ENCODE measurements at places on chromosomes 13 and 19.

- DNase-seq = no peak
Observed at GRCh38 chr13:25632166-25632888, 260.6 kb downstream of the ATP8A2 start.

- DNase-seq = no peak
Observed at GRCh38 chr19:15456871-15457700, 7.3 kb downstream of the RASAL3 start.

- DNase-seq = no peak
Observed at GRCh38 chr19:35330475-35330874, 1.5 kb downstream of the CD22 start.

- DNase-seq = no peak
Observed at GRCh38 chr19:7346488-7346971, 2.2 kb upstream of the ARHGEF18 start.

GRCh38 chr19:7522923-7523667 lies 671 bp downstream of the MCOLN1 start:
- DNase-seq = no peak

GRCh38 chr13:111017755-111018459 lies 97.2 kb upstream of the ARHGEF7 start:
- DNase-seq = no peak

DNA sequence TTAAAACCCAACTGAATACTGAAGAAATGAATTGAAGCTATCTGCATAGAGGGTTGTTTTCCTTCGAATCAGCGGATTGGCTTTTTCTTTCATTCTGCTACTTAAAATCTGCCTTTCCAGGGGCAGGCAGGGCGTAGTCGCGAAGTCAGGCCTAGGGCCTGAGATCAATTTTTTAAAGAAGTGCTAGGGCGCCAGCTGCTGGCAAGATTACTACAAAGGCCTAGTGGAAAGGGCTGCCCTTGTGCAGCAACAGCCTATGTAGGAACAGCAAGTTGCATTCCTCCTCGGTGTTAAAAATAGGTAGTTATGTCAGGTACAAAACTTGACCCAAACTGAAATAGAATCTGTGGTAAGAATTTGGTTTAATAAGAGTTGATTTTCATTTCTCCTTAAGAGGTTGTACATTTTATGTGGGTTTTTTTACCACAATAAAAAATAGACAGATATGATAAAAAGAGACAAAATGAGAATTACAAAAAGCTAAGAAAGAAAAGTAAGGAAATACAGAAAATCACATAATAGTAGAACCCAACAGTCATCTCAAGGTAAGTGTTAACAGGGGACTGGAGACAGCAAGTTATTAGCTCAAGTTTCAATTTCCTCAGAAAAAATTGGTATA lies 9.5 kb upstream of the URAD start:
- peak; percentile 45 for DNase-seq

DNA sequence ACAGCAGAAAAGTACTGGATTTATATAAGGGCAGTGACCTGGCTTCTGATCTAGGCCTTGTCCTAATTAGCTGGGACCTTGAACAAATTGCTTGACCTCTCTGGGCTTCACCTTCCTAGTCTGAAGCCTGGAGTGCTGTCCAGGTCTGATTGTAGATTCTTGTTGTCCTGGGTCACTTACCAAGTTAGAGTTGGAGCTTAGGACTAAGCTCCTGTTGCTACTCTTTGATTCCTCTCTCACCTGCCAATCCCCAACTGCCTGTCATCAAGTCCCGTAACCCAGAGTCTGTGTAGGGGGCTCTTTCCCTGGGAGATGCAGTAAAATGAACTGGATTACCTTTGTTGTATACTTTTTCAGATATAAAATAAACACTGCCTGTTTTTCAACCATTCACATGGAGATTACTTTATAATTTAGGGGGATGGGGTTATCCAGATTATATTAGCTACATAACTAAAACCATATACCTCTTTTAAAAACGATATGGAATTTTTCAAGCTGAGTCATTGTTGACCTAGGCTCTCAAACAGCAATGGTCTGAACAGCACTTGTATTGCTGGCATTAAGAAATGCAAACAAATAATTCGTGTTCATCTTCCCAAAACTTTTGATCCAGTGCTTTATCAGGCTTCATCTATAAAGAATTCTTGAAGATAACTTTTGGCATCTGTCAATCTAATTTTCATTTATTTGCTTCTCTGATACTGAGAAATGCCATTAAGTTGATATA lies 5.8 kb downstream of the ARHGAP35 start:
- DNase-seq = no peak
